ENCODE measurements at places on chromosomes 7 and 10.

DNA sequence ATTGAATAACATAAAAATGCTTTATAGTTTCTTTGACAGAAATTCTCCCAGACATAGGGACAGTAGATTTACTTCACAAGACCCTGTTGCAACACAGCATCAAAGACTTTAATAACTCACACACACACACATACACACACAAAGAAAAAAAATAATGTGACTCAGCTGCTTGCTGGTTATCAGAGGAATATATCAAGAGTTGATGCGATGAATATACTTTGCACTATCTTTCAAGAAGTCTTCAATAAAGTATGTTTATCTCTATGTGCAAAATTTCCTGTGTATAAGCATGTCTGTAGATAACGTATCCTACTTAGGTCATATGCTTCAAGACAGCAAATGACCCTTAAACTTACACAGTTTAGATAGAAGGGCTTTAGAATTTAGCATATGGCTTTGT is 243.1 kb downstream of the ARL4A start:
- DNase-seq, result no peak

DNA sequence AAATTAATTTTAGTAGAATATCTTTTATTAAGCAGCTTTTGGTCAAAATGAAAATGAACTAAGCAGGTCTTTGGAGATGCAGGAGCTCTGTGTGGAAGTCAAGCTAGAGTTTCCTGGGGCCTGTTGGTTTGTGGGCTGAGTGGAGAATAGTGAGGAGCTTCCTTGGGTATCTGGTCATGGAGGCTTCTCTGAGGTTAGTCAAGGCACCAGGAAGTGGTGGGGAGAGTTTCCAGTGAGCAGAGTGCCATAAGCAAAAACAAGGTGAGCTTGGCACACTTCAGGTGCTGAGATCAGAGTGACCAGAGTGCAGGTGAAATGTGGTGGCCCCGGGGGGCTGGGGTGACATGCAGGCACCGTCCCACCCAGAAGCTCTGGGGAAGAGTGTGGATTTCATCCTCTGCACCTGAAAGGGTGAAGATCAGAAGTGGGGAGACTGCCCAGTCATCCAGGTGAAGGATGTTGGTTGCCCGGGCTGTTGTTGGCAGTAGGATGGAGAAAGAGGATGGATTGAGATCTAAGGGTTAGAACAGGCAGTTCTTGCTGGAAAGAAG is 77.4 kb downstream of the WDR37 start:
- DNase-seq, result no peak

DNA sequence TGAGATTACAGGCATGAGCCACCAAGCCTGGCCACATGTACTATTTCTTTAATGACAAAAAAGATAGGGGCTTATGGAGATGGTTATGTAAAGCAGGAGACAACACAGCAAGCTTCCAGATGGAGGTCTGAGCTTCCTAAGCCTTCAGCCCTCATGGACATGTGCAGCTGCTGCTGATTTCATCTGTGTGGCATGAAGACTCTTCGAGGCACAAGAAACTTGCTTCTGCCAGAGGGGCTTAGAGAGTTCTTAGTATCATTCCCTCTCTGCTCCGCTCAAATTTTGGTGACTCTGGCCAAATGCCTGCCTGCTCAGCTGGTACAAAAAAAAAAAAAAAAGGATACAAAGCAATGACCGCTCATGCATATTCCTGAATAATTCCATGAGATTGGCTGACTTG is 552.5 kb downstream of the TYW1 start:
- DNase-seq, result no peak

GRCh38 chr10:75770626-75771081 is 339.2 kb downstream of the LRMDA start:
- no peak for DNase-seq

GRCh38 chr7:153939654-153940053 is 112.5 kb upstream of the DPP6 start:
- no peak for DNase-seq

DNA sequence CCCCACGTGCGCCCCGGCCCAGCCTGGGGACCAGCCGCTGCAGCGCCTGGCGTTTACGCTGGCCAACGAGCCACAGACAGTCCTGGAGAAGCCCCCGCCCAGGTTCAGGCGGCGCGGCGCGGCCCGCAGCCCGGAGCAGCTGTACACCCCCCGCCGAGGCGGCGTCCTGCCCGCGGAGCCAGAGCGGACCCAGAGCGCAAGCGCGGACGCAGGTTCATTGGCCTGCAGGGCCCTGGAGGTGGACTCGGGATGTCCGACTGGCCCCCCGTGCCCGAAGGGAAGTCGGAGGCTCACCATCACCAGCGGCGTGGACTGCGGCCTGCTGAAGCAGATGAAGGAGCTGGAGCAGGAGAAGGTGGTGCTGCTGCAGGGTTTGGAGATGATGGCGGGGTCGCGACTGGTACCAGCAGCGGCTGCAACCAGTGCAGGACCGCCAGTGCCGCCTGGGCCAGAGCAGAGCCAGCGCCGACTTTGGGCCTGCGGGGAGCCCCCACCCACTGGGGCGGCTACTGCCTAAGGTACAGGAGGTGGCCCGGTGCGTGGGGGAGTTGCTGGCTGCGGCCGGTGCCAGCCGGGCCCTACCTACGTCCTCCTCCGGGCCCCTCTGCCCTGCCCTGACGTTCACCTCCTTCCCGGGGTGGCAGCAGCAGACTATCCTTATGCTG is 72.0 kb upstream of the KCTD7 start:
- DNase-seq, result no peak

- DNase-seq, result no peak
Measured at GRCh38 chr10:60521974-60522405, 132.3 kb upstream of the ANK3 start.

DNA sequence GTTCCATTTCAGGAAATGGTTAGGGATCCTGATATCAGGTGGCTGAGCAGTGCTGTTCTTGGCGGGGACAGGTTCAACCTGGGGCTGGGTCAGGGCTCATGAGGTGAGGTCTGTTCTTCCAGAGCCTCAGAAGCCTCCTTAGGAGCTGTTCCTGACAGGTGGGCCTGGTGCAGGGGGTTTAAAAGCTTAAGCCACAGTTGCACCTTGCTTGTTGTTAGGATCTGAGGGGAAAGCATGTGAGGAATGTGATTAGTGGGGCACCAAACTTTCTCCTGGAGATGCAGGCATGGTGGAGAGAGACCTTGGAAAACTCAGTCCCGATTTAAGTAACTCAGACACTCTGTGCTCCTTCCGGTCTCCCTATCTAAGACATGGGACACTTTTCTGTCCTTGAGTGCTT is 18.7 kb upstream of the CRHR2 start:
- DNase-seq, result no peak

GRCh38 chr7:107951896-107952295 is 51.1 kb downstream of the LAMB1 start:
- DNase-seq, result no peak

Measured in activated naive CD8-positive, alpha-beta T cell treated with anti-CD3 and anti-CD28 coated beads for 36 hours (primary cell).